ENCODE measurements at places on chromosomes 3 and 15.

DNA sequence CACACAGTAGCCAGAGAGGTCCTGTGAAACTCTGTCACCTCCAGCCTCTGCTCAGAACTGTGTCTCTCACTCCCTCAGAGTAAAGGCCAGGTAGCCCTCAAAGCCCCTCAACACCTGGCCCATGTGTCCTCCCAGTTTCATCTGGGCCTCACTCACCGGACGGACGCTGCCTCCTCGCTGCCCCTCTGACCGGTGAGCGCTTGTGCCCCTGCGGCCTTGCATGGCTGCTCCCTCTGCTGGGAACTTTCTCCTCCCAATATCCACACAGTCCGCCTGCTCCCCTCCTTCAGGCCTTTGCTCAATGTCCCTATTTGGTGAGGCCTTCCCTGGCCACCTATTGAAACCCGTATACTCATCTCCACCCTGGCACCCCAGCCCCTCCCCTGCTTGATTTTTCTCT is 36.8 kb upstream of the TRH start:
- H3K36me3 ChIP-seq = no peaks in the 10 kb centered on the region
- no peaks in the 10 kb centered on the region for H3K4me1 ChIP-seq
- no peaks in the 10 kb centered on the region for H3K27me3 ChIP-seq
- no peak for DNase-seq

- DNase-seq = no peak
- peaks cover 29% of the 10 kb centered on the region for H3K4me1 ChIP-seq
- H3K27ac ChIP-seq = peak overlapping the region; percentile 68
- H3K36me3 ChIP-seq = no peaks in the 10 kb centered on the region
- no peak overlapping the region for H3K4me3 ChIP-seq
Observed at GRCh38 chr3:33658621-33658990, 59.4 kb downstream of the CLASP2 start.

DNA sequence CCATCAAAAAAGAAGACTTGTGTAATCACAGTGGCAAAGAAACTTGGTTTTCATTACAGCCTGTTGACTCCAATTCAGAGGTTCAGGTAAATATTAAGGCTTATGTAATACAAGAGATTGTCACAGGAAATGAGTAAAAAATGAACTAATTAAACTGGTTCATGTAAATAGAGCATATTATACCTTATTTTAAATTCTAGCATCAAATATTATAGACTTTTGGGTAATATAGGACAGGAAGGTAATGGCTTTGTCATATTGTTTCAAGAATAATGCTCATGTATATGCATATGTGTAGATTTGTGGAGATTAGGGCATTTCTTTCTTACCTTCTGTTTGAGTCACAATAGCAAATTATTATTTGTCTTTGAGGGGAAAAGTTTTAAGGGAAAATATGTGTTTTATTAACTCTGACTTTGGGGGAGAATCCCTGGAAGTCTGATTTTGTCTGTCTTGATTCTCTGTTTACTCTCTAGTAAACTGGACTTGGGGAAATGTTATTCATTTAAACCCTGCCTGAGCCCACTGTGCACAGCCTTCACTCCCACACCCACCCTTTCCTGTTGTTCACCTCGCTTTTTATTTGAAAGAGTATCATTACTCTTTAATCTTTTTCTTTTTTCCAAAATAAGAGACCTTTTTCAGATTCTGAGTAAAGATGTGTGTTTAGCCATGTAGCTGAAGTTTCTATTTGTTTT is 43.0 kb downstream of the RASA2 start:
- peaks cover 26% of the 10 kb centered on the region for H3K4me1 ChIP-seq
- H3K27ac ChIP-seq = peak overlapping the region; percentile 32
- H3K4me3 ChIP-seq = no peak overlapping the region
- no peak for DNase-seq
- H3K36me3 ChIP-seq = no peaks in the 10 kb centered on the region

GRCh38 chr3:169835533-169835932 is 22.8 kb upstream of the LRRC34 start:
- no peak overlapping the region for H3K27ac ChIP-seq
- H3K36me3 ChIP-seq = no peaks in the 10 kb centered on the region
- DNase-seq = no peak
- no peaks in the 10 kb centered on the region for H3K27me3 ChIP-seq

DNA sequence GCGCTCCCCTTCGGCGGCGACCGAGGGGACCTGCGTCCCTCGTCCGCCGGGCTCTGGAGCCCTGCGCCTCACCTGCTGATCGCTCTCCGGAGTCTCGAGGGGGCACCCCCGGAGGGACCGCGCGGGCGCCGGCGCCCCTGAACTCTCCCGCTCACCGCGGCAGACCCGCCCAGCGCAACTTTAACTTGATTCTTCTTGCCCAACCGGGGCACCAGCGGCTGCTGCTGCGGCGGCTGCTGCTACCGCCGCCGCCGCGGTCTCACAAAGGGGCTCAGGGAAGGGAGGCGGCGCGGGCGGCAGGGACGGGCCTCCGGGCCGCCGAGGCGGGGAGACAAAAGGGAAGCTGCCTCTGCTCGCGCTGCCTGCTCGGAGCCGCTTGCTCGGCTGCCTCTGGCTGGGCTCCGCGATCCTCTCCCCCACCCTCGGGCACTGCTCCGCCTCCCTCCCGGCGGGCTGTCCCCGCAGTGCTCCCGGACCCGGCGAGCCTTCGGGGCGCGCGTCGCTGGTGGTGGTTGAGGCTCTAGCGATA is at the start of gene PPM1L:
Gene PPM1L, plus strand, starts transcription at position 456 of the 529 bp plus-strand sequence.
- H3K4me1 ChIP-seq = peaks cover 26% of the 10 kb centered on the region
- H3K36me3 ChIP-seq = no peaks in the 10 kb centered on the region
- H3K27me3 ChIP-seq = no peaks in the 10 kb centered on the region
- DNase-seq = peak; percentile 49
- peak within 1 kb of the TSS; percentile 89 for H3K27ac ChIP-seq
- H3K4me3 ChIP-seq = peak within 1 kb of the TSS; percentile 94

DNA sequence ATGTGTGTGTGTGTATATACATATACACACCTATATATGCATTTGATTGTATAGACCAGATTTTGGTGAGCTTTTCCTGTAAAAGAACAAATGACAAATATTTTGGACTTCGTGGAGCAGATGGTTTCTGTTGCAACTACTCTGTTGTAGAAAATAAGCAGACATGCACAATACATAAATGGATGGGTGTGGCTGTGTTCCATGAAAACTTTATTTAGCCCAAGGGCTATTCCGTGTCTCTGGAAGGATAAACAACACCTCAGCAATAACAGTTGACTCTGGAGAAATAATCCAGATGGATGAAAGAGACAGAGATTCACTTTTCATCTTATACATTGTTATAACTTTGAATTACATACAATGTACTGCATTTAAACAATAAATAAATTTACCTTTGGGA is 441.4 kb downstream of the CNTN3 start:
- DNase-seq = no peak
- H3K4me3 ChIP-seq = no peak overlapping the region
- no peak overlapping the region for H3K27ac ChIP-seq
- H3K36me3 ChIP-seq = no peaks in the 10 kb centered on the region

GRCh38 chr3:165521131-165521871 is 315.9 kb downstream of the BCHE start:
- no peak overlapping the region for H3K4me3 ChIP-seq
- H3K27me3 ChIP-seq = no peaks in the 10 kb centered on the region
- no peaks in the 10 kb centered on the region for H3K4me1 ChIP-seq
- H3K36me3 ChIP-seq = no peaks in the 10 kb centered on the region
- no peak overlapping the region for H3K27ac ChIP-seq

DNA sequence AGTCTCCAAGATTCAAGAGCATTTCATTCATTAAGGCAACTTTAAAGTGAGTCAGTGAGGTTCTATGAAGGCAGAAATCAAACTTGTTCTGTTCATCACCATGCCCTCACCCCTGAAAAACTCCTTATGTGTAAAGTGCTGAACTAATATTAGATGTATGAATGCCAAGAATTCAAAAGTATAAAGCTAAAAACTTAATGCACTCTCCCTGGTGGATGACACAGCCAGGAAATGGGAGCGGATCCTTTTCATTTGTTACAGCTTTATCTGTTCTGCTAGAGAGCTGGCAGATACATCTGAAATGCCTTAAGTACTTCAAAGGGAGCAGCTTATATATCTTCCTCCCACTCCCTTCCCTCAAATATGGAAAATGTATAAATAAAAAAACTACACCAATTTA is 8.2 kb downstream of the TXNRD3 start:
- peaks cover 15% of the 10 kb centered on the region for H3K36me3 ChIP-seq
- H3K27ac ChIP-seq = no peak overlapping the region
- H3K27me3 ChIP-seq = no peaks in the 10 kb centered on the region
- no peak overlapping the region for H3K4me3 ChIP-seq
- H3K4me1 ChIP-seq = no peaks in the 10 kb centered on the region

DNA sequence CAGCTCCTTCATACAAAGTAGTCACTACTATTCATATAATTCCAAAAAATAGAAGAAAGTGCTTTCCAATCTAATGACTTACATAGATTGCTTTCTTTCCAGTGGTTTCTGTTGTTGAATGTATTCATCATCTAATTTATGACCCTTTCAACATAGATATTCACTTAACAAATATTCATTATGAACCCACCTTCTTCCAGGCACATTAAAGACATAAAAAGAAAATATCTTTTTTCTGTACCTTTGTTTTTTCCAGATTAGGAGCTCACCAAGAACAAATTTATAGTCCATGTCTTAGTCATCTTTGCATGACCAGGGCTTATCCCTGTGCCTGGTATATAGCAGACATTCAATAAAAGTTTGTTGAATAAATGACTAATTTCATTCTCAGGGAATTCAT is 32.4 kb upstream of the PDZRN3 start:
- no peak overlapping the region for H3K4me3 ChIP-seq
- no peak for DNase-seq
- no peaks in the 10 kb centered on the region for H3K27me3 ChIP-seq
- H3K27ac ChIP-seq = no peak overlapping the region
- no peaks in the 10 kb centered on the region for H3K4me1 ChIP-seq

- H3K27ac ChIP-seq = no peak overlapping the region
- H3K4me3 ChIP-seq = no peak overlapping the region
- H3K4me1 ChIP-seq = peaks cover 11% of the 10 kb centered on the region
- no peaks in the 10 kb centered on the region for H3K27me3 ChIP-seq
- no peak for DNase-seq
Observed at GRCh38 chr3:143135150-143135549, 15.6 kb downstream of the CHST2 start.

- H3K4me1 ChIP-seq = no peaks in the 10 kb centered on the region
- no peaks in the 10 kb centered on the region for H3K27me3 ChIP-seq
- no peak for DNase-seq
- H3K4me3 ChIP-seq = no peak overlapping the region
- H3K27ac ChIP-seq = no peak overlapping the region
Observed at GRCh38 chr15:80437334-80437891, 33.2 kb downstream of the ARNT2 start.

- no peak for DNase-seq
- H3K27me3 ChIP-seq = no peaks in the 10 kb centered on the region
- no peaks in the 10 kb centered on the region for H3K36me3 ChIP-seq
- peak overlapping the region; percentile 63 for H3K27ac ChIP-seq
- H3K4me3 ChIP-seq = no peak overlapping the region
- H3K4me1 ChIP-seq = peaks cover 26% of the 10 kb centered on the region
Observed at GRCh38 chr3:99921377-99921695, 103.7 kb downstream of the CMSS1 start.

GRCh38 chr15:46918462-46919140 is 798.7 kb upstream of the SEMA6D start:
- H3K36me3 ChIP-seq = no peaks in the 10 kb centered on the region
- no peak overlapping the region for H3K27ac ChIP-seq
- no peaks in the 10 kb centered on the region for H3K27me3 ChIP-seq
- H3K4me3 ChIP-seq = no peak overlapping the region
- no peaks in the 10 kb centered on the region for H3K4me1 ChIP-seq

DNA sequence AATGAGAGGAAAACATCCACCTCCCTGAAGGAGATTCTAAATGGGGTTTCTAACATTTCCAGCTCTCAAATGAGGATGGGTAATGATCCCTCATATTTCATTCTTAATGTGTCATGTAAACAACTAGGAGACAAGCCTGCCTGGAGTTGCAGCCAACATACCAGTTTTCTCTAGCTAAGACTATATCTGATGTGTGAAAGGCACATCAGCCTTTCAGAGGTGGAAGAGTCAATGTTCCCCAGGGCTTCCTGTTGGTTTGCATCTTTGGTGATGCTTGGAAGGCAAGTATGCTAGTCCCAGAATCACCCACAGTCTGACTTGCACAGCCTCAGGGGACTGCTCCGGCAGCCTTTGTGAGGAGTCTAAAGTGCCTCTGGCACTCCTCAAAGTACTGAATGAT is 921.2 kb downstream of the SQOR start:
- DNase-seq = no peak
- no peak overlapping the region for H3K4me3 ChIP-seq
- H3K4me1 ChIP-seq = no peaks in the 10 kb centered on the region
- no peak overlapping the region for H3K27ac ChIP-seq
- H3K27me3 ChIP-seq = no peaks in the 10 kb centered on the region

GRCh38 chr3:46059432-46059831 is 32.1 kb upstream of the XCR1 start:
- no peak overlapping the region for H3K4me3 ChIP-seq
- no peaks in the 10 kb centered on the region for H3K36me3 ChIP-seq
- H3K27me3 ChIP-seq = no peaks in the 10 kb centered on the region
- no peaks in the 10 kb centered on the region for H3K4me1 ChIP-seq

GRCh38 chr15:34791701-34792100 is 3.6 kb downstream of the ACTC1 start:
- H3K27ac ChIP-seq = no peak overlapping the region
- H3K4me3 ChIP-seq = no peak overlapping the region
- H3K4me1 ChIP-seq = no peaks in the 10 kb centered on the region
- no peak for DNase-seq
- peaks cover 3% of the 10 kb centered on the region for H3K27me3 ChIP-seq

DNA sequence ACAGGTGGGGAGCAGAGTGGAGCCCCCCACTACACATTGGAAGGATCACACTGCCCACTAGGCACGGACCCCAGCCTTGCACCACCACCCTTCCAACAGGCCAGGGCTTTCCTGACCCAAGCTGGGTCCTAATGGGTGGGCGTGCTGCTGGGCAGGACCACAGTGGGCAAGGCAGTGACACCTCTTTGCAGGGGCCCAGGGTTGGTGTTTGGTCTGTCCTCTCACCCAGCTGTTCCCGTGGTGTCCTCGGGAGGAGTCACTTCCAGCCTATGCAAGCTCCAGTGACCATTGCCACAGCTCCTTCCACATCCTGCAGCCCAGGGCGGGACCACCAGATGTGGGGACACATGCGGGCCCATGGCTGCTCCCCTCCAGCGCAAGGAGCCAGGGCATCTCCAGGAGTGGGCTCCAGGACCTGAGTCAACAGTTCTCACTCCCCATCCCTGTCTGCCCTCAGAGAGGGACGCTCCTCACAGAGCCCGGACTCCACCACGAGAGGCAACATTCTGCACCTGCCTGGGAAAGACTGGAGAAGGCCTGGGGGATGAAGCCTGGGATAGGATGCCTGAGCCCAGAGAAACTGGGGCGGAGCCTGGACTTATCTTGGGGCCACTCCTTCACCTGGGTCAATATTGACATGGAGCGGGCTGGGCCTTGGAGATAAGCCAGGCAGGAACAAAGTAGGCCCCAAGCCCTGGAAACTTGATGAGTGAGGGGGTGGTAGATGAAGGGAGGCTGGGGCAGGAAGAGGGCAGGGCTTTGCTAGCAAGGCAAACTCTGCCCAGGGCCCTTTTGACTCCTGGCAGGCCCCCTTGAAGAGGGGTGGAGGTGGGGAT is 3.9 kb upstream of the VILL start:
- no peak for DNase-seq
- H3K27me3 ChIP-seq = no peaks in the 10 kb centered on the region
- peaks cover 3% of the 10 kb centered on the region for H3K36me3 ChIP-seq
- H3K27ac ChIP-seq = peak overlapping the region; percentile 86

All from upper lobe of left lung (tissue), 6 donors.